ENCODE measurements at places on chromosomes 7 and 10.

- DNase-seq: no peak
Measured at GRCh38 chr10:13400196-13400965, 52.3 kb upstream of the SEPHS1 start.

DNA sequence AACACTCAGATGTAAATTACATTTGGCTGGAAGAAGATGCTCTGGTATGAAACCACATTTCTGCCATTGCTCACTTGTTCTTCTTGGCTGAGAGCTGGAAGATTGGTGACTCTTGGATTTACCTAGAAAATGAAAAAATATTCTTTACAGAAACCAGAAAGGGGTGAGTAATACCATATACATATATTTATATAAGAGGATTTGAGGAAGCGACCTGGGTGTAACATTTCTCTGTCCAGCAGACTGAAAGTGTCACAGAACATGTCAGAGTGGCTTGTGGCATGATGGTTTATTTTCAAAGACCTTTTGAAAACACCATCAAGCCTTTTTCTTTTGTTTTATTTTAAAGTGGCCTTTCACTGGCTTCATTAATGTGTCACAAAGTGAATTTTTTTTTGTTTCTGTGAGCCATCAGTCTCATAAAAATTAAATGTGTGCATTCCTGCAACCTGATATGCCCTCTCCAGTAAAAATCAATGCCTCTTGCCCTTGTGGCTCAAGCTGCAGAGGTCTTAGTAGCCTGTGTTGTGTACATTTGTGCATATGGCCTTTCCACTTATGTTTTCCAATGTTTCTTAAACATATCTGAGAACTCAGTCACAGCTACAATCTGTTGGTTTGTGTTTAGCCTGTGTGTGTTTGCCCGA, 23.5 kb downstream of the CREB5 start:
- no peak for DNase-seq

DNA sequence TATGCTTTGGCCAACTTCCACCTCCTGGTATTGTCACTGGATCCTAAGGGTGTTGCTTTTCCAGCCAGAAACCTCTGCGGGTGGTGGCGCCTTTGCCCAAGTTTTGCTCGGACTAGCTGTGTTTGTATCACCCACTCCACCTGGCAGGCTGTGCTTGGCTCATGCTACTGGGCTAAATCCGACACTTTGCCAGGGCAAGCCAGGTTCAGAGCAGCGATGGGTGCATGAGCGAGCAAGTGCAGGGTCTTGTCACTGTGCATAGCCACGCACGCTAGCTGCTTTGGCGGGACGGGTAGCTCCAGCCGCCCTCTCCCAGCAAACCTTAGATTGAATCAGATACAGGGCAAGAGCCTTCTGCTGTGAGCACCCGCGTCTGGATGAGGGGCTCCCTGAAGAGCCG, 737.5 kb downstream of the PCDH15 start:
- DNase-seq: no peak

GRCh38 chr10:130138479-130138866, 2.3 kb downstream of the GLRX3 start:
- peak; percentile 34 for DNase-seq

- DNase-seq: no peak
Measured at GRCh38 chr7:67343572-67343971, 346.9 kb downstream of the TYW1 start.

- DNase-seq: no peak
Measured at GRCh38 chr7:48376263-48376662, 205.0 kb downstream of the ABCA13 start.

DNA sequence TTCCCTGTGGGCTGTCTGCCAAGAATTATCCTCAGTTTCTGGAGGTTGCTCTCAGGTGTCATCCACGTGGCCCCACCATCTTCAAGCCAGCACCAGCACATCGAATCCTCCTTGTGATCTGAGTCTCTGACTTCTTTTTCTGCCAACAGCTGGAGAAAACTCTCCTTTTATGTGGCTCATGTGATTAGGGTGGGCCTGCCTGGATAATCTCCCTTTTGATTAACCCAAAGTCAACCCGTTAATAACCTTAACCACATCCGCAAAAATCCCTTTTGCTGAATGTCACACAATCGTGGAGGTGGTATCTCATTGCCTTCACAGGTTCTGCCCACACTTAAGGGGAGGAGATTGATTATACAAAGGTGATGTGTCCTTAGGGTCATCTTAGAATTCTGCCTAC, 73.8 kb downstream of the LRGUK start:
- no peak for DNase-seq

DNA sequence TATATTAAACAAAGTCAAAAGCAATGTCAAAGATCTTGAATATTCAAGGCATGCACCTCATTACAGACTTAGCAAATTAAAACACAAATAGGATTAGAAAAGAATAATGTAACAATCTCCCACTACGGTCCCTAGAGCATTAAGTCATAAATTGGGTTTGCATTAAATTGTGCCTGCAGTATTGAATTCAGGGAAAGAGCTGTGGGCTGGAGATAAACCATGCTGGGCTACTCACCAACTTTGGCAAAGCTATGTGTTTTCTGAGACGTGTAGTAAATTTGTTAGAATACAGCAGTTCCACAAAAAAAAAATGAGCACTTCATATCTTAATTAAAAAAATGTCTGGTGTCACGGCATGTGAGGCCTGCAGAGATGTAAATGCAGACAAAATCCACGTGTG, 241.6 kb downstream of the SNX10 start:
- DNase-seq: no peak

GRCh38 chr10:19195698-19196097, 147.1 kb downstream of the MALRD1 start:
- no peak for DNase-seq

DNA sequence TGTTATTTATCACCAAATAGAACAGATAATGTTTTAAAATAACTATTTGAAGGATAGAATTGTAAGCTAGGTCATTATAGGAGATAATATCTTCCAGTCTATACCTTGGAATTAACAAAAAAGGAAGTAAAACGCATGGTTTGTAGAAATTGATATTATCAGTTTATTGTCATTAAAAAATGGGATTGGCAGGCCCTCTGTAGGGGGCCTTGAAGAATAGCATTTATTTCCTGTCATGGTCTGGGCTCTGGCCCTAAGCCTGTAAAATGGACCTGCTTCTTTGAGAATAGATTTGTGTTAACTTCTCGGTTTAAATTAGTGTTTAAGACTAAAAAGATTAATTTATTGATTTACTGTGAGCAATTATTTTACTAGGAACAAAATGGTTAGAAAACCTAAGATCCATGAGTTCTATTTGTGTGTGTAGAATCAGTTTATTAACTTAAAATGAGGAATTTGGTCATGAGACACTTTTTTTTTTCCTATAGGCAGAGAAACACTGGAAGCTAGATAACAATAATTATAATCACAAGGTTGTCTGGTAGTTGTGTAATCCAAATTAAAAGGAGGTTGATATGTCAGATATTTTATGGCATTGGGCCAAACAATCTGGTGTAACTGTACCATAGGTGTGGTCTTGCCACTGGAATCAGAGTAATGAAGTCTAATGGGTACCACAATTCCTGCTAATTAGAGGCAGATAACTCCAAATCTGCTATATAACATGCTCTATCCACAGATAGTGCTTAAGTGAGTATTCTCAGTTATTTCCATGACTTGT, 197.4 kb upstream of the FOXP2 start:
- no peak for DNase-seq

DNA sequence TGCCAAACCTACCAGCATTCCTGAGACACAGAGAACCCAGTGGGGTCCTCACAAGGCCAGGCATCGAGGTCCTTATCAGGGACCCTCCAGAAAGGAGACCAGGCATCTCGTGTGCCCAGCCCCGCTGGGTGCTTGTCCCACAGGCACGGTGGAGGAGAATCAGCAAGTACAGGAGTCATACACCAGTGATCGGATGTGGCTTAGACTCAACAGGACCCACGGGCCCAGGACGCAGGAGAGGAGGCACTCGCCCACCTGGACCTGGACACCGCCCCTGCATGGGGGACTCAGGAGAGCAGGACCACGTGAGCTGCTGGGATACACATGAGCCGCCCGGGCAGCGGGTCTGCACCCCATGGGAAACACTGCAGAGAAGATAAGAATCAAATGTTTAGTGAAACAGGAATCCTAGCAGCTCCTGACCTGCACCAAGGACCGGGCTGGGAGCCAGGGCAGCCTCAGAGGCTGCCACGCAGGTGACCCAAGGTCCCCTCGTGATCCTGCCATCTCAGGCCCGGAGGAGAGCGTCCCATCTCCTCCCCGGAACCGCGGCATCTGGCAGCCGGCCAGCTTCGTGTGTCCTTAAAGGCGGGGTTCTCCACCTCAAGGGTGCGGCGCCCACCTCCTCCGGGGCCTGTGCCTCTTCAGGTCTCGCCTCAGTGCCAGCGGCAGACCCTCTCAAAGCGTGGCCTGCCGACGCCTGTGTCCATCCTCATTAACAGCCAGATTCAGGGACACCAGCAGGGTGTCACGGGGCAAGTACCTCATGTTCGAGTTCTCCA, 59.2 kb downstream of the FOXL3 start:
- no peak for DNase-seq

DNA sequence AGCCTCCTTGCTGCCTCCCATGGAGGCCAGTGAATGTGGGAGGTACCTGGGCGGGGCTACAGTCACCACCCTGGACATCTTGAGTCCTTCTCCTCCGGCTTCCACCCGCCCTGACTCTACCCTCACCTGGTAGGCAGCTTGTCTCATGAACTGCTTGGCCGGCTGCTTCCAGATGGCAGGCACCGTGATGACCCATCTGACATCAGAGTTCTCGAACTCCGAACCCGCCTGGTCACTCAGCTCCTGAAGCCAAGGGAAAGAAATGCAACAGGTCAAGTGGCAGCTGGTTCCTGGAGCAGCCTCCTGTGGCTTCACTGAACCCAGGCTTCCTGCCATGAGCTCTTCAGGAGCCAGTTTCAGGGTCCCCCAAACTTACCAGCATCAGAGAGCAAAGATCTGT, 50.1 kb downstream of the HSPA12A start:
- DNase-seq: no peak

- DNase-seq: no peak
Measured at GRCh38 chr7:137798073-137798763, 48.6 kb downstream of the DGKI start.

GRCh38 chr7:151851145-151851751, 25.7 kb downstream of the PRKAG2 start:
- DNase-seq: no peak

DNA sequence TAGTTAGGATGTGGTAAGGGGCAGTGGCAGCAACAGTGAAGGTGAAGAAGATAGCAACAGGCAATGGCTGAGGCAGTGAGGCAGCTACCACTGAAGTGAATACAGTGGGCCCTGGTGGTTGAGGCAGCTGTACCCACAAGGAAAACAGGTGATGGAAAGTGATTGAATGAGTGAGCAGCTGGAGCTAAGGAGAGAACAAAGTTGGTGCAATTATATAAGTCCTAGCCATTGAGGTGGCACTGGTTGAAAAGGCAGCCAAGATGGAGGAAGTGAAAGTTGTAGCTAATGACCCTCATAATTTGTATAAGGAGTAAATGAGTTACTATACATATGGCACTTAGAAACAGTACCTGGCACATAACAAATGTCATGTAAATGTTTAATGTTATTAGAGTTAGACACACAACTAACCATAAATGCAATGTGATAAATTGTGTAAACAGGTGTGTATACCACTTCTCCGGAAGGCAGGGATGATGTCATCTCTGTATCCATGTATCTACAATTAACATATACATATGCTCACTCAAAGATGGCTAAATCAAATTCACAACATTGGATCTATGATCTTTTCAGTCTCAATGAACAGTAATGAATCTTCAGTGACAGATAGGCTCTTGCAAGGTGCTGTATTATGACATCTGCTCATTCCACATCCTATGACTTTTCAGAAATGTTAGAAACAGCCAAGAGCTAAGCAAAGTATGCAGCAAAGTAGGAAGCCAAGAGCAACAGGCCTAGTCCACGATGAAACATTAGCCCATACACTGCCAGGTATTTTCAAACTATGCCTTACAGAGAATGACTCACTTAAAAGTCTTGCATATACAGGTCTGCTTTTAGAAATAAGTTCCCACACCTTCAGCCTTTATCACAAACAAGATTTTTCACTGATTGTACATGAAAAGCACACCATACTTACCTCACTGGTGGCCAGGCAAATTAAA, 10.7 kb downstream of the XPNPEP1 start:
- DNase-seq: no peak

- DNase-seq: no peak
Measured at GRCh38 chr10:121800146-121800545, 127.7 kb downstream of the ATE1 start.

- no peak for DNase-seq
Measured at GRCh38 chr10:120335553-120335952, 121.5 kb upstream of the PLPP4 start.

DNA sequence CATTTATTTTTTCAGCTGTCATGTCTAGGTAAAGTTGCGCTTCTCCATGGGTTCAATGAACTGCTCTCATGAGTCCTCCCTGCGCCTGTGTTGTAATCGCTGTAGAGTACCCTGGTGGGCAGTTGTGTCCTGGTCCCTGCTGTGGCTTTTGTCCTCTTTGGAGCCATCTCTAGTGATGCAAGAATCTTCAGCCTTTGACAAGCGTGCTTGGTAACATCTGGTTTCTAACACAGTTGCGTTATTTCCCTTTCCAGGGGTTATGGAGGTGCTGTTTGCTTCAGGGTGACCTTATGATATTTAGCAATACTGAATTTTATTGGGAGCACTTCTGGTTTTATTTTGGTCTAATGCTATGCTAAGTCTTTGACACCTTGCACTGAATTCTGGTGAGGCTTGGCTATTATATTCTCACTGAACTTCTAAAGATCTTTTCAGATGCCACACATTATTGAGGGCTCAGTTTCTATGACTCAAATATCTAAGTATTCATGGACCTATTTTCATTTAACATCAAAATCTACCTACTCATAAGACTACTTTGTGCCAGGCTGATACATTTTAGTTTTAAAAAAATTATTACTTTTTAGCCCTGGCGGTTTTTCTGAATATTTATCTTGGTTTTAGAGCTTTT, 88.6 kb downstream of the FANK1 start:
- DNase-seq: no peak

GRCh38 chr7:7654964-7655715, 14.6 kb downstream of the UMAD1 start:
- no peak for DNase-seq

GRCh38 chr7:74092321-74092963, 8.8 kb downstream of the LIMK1 start:
- no peak for DNase-seq

- DNase-seq: no peak
Measured at GRCh38 chr10:5752301-5752871, 60.8 kb downstream of the GDI2 start.

- DNase-seq: no peak
Measured at GRCh38 chr7:14931511-14932215, 29.1 kb upstream of the DGKB start.

DNA sequence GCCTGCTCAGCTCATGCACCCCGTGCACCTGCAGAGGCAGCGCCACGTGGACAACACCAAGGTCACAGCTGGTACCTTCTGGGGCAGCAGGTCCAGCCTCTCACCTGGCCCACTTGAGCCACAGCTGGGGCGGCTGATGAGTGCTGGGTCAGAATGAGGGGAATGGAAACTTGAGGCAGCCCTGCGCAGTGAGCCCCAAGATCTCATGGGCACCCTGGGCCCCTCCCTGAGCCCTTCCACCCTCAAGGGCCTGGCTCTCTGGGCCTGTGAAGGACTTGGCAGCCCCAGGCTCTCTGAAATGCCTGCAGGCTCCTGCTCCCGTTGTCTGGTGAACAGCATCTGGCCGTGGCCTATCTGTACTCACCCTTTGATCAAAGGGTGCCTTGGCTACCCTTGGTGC, 112.7 kb downstream of the TCERG1L start:
- DNase-seq: no peak

- no peak for DNase-seq
Measured at GRCh38 chr7:108071551-108071950, 58.6 kb downstream of the LAMB4 start.

GRCh38 chr7:120089968-120090367, 183.0 kb upstream of the KCND2 start:
- DNase-seq: no peak

- no peak for DNase-seq
Measured at GRCh38 chr10:124206616-124207015, 113.2 kb upstream of the CHST15 start.

Data from stimulated activated CD4-positive, alpha-beta T cell treated with anti-CD3 and anti-CD28 coated beads, Interleukin-2, amount 100 ng/mL, for 4 hours (primary cell).